EH (cell line): ENCODE measurements at places on chromosomes 3 and 15.

- no peak for DNase-seq
Measured at GRCh38 chr3:188662795-188663194, 508.8 kb downstream of the LPP start.

- DNase-seq: no peak
Measured at GRCh38 chr3:66803721-66804695, 194.1 kb upstream of the KBTBD8 start.

GRCh38 chr3:168077091-168077490 lies 18.6 kb downstream of the GOLIM4 start:
- DNase-seq: peak; percentile 62

GRCh38 chr3:135453326-135453725 lies 512.2 kb upstream of the PPP2R3A start:
- DNase-seq: no peak

GRCh38 chr3:183381673-183382072 lies 46.7 kb downstream of the MCF2L2 start:
- no peak for DNase-seq

DNA sequence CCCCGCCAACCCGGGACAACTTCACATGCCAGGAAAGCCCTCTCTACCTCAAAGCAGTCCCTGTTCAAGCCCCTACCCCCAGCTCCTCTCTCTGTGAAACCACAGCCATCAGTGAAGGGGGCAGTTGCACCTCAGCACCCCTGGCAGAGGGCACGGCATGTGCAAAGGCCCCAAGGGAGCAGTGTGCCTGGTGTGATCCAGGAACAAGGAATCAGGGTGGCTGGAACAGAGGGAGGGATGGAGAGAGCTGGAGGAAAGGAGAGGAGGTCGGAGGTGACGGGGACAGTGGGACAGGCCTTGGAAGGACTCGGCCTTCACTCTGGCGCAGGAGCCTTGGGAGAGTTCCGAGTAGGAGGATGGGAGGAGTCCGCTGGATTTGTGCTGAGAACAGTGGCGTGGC lies 26.5 kb upstream of the IQSEC1 start:
- no peak for DNase-seq

- no peak for DNase-seq
Measured at GRCh38 chr15:31574766-31575165, 248.1 kb downstream of the KLF13 start.

GRCh38 chr3:48468329-48468731 lies 21.8 kb downstream of the ATRIP start:
- no peak for DNase-seq

GRCh38 chr3:189573004-189573403 lies 58.2 kb upstream of the TP63 start:
- DNase-seq: peak; percentile 30

GRCh38 chr3:10335190-10335738 lies 14.4 kb upstream of the SEC13 start:
- DNase-seq: no peak

DNA sequence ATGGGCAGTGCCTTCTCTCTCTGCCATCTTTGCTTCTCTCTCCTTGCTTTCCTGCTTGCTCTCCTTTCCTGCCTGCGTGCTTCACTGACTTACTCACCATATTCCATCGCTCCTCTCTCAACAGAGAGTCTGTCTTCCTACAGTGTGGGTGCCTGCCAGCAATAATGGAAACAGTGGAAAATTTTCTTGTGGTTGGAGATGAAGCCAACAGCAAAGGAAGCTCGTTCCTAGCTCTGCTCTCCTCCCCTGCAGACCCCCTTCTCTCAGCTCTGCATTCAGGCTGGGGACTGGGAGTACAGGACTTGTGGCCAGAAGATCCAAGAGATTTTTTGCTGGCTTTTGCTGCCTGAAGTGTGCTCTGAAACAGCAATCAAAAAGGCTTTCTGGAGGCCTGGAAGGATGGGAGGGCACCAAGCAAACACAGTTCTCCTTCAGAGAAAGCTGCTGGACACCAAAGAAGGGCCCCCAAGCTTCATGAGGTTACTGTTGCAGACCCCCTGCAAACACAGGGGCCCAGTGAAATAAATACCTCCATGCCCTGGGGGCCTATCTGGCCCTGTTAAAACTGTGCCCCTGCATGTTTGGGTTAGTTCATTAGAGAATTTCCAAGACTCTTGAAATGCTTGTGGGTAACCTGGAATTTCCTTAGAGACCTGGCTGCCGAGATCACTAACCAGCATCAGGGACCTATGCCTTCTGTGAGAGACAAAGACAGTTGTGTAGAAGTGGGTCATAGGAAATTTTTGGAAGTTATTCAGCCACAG lies 149.9 kb upstream of the RASGRP1 start:
- peak; percentile 99 for DNase-seq

- no peak for DNase-seq
Measured at GRCh38 chr3:191198480-191198879, 561 bp upstream of the OSTN start.

DNA sequence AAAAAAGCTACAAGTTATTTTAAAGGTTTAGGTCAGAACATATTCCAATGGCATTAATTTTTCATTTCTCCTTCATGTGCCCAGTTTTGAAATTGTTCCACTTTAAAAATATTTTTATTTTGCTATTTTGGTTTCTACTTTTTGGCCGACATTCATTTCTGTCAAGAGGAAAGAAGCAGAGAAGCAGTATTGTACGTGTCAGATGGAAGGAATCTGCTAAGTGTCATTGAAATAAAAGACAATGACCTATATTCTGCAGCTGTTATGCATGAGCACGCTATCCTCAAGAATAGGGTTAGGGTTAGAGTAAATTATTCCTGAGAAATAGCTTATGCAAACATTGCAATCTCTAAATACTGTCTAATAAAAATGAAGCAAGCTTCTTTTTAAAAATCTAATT lies 941.7 kb downstream of the TUSC7 start:
- DNase-seq: no peak

- DNase-seq: no peak
Measured at GRCh38 chr3:135178566-135178965, 383.5 kb downstream of the EPHB1 start.

- no peak for DNase-seq
Measured at GRCh38 chr15:56892659-56893363, 25.6 kb upstream of the TCF12 start.

DNA sequence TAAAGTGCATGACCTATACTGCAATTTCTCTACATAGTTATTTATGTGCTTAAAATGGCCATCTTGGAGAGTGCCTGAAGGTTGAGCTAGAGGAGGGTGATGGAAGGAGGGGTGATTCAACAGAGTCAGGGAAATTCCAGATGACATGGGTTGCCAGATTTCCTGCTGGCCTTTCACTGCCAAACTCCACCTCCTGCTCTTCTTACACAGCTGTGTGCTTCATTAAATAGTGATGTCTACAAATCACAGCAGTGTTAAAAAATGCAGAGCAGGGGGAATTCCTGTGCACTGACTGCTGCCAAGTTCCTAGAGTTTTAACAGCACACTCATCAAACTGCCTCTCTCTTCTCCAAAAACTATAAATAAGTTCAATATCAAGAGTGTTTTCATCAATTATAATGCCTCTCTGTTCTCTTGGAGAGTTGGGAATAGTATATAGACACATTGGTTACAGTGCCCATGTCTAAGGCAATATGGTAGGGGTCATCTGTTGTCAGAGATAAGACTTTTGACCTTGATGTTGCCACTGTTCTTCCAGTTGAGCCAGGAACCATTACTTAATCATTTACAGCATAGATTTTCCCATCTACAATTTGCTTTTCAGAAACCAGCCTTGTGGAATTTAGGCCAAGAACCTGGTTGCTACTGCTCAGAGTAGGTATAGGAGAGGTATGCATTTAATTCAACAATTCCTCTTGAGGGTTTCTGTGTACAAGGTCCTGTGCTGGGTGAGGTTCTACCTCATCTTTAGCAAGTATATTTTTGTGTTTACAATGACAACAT lies 79.6 kb downstream of the TP63 start:
- peak; percentile 99 for DNase-seq

DNA sequence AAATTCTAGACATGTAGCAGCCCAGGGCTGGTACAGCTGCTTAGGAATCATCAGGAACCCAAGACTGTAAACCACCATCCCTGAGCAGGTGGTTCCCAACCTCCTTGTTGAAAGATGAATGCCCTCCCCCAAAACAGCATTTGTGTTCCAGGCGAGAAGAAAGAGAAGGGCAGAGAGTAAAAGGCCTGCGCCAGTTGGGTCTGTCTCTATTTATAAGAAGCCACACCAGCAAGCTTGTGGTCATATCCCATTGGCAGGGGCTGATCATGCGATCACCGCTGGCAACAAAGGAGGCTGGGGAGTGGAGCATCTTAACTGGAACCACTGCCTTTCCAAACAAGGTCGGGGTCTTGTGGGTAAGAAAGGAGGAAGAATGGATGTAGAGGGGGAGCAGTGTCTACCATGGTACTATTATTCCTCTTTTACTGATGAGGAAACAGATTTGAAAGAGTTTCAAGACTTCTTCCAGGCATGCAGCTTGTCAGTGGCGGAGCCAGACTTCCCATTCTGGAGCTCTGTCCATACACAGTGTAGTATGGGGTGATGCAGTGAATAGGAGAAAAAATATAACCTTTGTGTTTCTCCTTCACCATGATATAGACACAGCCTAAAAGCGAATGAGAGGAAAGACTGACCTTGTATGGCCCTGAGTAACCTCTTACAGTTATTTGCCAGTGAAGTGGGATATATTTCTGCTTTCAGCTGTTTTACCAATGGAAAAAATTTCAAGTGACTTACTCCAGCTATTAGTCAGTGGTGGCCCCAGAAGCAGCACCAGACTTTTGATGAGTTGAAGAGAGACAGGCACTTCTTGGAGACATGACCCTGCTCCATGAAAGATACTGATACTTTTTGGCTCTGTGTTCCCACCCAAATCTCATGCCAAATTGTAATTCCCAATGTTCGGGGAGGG lies 222.6 kb downstream of the ABHD5 start:
- DNase-seq: no peak

DNA sequence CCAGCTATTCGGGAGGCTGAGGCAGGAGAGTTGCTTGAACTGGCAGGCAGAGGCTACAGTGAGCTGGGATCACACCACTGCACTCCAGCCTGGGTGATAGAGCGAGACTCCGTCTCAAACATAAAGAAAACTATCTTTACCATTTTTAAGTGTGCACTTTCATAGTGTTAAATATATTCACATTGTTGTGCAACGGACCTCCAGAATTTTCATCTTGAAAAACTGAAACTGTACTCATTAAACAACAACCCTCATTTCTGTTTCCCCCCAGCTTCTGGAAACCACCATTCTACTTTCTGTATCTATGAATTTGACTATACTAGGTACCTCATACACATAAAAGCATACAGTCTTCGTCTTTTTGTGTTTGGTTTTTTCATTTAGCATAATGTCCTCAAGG lies 375.1 kb downstream of the SHQ1 start:
- DNase-seq: no peak

GRCh38 chr3:54986294-54986693 lies 58.4 kb upstream of the LRTM1 start:
- DNase-seq: no peak

GRCh38 chr3:19256313-19256712 lies 108.0 kb downstream of the KCNH8 start:
- no peak for DNase-seq

DNA sequence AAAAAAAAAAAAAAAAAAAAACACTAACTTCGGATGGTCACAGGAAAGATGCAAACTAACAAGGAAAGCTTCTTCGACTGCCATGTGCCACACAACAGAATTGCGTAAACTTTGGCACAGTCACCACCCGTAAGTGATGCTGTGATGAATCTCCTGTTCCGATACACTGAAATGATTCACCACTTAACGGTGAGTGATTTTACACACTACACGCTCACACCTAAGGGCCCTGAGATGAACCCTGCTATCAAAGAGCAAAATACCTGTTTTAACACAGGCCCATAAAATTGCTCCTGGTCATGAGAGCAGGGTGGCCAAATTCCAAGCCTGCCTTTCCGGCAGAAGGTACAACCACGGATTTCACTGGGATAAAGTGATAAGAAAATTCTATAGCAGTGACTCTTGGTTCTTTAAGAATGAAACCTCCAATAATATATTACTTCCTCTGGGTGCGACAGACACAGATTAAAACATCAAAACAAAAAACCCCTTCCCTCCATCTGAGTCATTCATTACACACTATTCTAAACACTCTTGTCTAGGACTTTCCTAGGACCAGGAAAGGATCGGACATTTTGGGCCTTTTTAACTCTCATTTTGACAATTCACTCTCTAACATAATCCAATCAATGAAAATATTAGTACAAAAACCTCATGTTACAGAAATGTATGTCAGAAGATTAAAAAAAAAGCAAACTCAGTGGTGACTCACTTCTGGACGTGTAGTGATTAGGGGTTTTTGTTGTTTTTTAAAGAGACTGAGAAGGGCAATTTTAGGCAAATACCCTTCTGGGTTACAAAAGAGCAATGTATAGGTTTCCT lies 28.3 kb downstream of the LRIG1 start:
- peak; percentile 63 for DNase-seq

DNA sequence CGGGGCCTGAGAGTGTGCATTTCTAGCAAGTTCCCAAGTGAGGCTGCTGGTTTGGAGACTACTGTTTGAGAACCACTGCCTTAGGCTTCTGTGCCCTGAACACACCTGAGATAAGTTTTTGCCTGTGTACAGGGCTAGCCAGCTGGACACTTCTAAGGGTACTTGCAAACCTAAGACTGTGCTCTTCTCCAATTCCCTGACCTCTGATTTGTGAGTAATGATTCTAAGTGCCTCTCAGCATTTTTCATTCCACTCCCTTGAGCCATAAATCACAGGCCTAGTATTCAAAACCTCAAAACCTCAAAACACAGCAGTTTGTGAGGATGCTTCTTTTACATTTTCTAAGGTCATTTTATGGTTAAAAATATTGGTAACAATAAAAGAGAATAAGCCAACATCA lies 148.4 kb downstream of the CHST2 start:
- DNase-seq: peak; percentile 43

DNA sequence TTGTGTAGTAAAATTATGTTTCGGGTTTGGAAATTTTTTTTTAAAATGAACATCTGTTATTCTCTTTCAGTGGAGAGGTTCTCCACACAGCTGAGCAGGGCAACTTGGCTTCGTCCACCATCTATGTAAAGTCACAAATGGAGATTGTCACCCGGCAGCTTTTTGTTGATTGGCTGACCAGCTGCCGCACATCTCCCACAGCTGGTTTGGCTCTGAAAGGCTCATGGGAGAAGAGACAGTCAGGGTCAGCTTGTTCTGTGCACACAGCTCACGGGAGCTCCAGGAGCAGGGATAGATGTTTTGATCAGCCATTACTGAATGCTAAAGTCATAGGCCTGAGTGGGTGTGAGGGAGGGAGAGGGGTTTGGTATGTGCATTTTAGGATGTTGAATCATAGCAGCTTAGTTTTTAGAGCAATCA lies 12.9 kb upstream of the CCDC80 start:
- peak; percentile 95 for DNase-seq

DNA sequence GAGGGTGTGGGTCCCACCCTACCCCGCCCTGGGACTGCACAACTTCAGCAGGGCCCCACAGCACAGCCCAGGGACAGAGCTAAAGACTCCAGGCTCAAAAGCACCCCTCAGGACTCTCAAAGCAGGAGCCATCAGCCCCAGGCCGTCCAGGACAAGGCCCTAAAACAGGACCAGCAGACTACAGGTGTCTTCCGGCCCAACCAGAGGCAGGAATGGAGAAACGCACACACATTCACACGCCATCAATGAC lies 26.1 kb downstream of the ATRIP start:
- DNase-seq: no peak

- no peak for DNase-seq
Measured at GRCh38 chr15:27249760-27250109, 278.8 kb downstream of the GABRG3 start.
